Activated CD4-positive, alpha-beta T cell treated with anti-CD3 and anti-CD28 coated beads, Interleukin-2, amount 50 U/mL, for 24 hours (primary cell): ENCODE measurements at places on chromosomes 1 and 21.

GRCh38 chr1:6686294-6686693 is 15.3 kb downstream of the DNAJC11 start:
- no peak for DNase-seq

DNA sequence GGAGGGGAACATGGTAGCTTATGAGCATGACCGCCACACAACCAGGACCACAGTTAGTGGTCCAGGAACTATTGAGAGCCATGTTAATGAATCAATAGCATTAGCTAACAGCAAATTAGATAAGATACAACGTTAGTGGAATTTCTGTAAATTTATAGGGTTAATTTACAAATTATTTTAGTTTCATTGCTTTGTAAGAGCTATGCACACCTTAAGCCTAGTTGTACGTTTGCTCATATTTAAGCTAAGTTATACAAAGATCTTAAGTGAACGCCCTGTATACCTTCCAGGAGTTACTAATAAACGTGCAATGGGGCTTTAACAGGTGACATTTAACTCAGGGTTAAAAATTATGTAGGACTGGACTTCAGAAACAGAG is 749 bp downstream of the EXOSC10 start:
- no peak for DNase-seq

GRCh38 chr1:17192394-17193221 is 12.3 kb upstream of the PADI1 start:
- DNase-seq: no peak

GRCh38 chr1:210935905-210936304 is 198.0 kb downstream of the KCNH1 start:
- DNase-seq: no peak

GRCh38 chr1:212982430-212983152 is 32.2 kb downstream of the VASH2 start:
- DNase-seq: no peak

DNA sequence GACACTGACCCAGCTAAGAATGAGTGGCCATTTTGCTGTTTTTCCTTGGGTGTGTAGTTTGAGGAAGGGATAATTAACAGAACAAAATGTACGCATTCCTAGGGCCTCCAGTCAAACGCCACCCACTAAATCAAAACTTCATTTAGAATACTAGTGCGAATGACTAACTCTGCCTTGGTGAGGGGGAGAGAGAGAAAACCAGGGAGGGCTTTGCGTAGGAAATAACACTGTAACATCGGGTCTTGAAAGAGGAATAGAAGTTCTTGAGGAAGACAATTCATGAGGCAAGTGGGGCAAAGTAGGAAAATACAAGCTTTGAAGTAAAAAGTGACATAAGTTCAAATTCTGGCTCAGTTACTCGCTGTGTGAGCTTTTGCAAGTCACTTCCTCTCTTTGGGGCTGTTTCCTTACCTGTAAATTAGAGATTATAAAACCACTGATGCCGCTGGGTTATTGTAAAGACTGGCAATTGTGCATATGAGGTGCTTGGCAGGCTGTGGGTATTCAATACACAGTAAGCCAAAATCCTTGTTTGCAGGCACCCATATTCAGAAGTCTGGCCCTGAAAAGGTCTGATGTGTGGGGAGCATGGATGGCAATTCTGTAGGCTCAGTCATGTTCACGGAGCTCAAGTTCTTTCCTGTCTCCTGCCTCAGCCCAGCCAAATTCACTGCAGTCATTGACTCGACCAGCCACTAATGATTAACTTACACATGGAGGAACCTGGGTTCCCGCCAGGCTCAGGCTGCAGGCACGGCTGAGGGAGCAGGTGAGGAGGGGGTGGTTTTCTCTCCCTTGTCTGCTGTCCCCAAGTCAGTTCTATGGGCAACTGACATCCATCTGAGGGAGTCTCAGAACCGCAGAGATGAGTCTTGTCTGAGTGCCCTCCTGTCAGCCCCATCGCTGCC is 140.3 kb upstream of the CSF3R start:
- DNase-seq: no peak

DNA sequence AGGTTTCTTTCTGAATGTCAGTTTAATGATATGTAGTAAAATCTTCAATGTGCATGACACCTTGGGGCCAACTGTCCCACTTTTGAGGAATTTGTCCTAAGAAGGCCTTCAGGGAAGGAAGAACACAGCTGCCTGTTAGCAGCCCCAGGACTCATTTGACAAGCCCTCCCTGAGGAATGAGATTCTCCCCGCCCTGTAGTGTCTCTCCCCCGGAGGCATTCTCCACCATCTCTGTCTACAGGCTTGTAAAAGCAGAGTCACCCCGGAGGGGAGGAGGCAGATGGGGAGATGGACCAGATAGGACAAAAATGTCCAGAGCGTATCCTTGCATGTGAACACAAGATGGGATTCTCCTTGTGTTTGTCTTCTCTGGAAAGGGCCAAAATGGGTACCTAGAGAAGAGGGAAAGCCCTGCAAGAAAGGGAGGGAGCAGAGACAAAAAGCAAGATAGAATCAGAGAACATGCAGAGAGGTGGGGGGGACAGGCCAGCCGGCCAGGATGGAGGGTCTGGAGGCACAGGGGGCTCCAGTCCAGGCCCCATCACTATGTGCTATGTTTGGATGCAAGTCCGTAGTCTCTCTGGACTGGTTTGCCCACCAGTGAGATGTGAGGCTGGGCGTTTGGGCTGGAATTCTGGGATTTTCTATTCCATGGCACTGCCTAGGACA is 12.0 kb upstream of the WNT3A start:
- DNase-seq: no peak

DNA sequence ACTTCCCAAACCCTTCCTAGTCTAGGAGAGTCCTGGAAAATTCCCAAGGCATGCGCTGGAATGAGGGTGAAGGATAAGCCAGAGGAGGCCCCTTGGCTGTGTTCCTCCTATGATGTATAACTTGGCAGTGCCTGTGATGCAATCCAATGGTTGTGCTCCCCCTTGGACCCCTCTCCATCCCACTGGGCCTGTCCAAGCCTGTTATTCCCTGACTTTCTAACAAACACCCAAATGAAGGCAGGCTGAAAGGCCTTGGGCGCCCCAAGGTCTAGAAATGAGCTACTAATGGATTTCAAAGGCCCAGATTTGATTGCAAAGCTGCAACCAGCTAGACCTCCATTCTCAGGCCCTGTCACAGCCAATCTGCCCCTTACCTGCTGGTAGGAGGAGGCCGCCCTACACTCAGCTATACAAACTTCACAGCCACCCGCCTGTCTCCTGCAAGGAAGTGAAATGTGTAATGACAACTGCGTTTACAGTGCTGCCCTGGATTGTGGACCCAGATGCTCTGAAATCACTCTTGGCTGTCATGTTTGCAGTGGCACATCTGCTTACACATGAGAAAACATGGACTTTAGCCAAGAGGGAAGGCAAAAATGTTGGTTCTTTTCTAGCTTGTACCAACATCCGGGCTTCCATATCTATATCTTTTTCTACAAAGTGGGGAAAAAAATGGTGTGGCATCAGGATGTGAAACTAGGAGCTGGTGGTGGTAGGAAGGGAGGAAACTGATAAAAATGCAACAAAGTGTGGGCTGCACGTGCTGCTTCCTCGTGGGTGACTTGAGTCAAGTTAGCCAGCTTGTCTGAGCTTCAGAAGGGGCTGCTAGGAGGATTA is 130.4 kb downstream of the TRABD2B start:
- no peak for DNase-seq

DNA sequence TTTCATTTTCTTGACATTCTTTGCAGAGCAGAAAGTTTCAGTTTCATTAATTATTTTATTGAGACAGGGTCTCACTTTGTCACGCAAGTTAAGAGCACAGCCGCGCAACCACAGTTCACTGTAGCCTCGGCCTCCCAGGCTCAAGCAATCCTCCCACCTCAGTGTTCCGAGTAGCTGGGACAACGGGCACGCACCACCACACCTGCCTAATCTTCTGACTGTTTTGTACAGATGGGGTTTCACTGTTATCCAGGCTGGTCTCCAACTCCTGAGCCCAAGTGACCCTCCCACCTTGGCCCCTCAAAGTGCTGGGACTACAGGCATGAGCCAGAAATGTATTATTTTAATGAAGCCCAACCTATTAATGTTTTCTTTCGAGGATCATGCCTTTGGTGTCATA is 3.0 kb upstream of the SPATC1L start:
- DNase-seq: no peak
